ENCODE measurements at places on chromosomes 3 and 15.

GRCh38 chr3:39531066-39531465 is 63.6 kb downstream of the MOBP start:
- no peak for DNase-seq

DNA sequence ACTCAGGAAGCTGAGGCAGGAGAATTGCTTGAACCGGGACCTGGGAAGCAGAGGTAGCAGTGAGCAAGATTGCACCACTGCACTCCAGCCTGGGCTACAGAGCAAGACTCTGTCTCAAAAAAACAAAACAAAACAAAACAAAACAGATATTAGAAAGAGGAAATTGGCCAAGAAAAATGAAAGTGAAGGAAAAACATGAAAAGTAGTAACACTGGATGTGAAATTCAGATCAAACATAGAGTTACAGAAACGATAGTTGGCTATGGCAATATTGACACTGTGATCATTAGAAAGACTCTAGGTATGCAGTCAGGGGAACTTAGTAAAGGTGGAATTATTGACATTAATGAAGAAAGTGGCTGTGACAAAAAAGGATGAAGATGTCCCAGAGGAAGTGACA is 13.2 kb upstream of the TIPARP start:
- DNase-seq: no peak

DNA sequence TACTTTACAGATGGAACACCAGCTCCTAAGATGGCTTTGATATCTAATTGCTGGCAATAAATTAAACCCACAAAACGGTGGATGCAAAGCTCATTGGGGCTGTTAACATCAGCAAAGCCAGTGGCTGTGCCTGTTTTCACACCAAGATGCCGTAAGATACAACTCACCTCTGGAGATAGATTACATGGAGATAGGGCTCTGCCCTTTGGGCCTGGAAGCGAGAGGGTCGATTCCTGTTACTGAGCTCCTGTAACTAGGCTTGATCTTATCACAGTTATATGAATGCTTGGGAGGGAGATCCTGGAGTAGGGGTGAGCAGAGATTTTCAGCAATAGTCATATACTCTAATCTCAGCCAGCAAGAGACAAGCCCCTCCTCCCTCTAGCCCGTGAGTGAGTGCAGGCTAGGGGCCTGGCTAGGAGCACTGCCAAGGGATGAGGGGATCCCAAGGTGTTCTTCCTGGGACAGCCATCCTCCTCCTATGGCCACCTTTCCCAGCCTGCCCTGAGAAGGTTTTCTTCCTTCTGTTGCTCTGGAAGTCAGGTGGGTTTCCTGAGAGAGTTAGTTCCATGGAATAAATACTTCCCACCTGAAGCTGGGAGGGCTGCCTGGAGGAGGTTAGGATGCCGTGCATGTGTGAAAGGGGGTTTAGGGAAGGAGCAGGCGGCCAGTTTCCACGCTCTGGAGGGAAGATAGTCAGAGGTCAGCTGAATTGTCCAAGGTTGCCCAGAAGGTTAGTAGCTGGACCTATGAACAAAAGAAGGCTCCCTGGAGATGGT is 18.1 kb upstream of the DOCK3 start:
- no peak for DNase-seq

GRCh38 chr3:188962253-188963247 is 209.2 kb upstream of the TPRG1 start:
- no peak for DNase-seq

DNA sequence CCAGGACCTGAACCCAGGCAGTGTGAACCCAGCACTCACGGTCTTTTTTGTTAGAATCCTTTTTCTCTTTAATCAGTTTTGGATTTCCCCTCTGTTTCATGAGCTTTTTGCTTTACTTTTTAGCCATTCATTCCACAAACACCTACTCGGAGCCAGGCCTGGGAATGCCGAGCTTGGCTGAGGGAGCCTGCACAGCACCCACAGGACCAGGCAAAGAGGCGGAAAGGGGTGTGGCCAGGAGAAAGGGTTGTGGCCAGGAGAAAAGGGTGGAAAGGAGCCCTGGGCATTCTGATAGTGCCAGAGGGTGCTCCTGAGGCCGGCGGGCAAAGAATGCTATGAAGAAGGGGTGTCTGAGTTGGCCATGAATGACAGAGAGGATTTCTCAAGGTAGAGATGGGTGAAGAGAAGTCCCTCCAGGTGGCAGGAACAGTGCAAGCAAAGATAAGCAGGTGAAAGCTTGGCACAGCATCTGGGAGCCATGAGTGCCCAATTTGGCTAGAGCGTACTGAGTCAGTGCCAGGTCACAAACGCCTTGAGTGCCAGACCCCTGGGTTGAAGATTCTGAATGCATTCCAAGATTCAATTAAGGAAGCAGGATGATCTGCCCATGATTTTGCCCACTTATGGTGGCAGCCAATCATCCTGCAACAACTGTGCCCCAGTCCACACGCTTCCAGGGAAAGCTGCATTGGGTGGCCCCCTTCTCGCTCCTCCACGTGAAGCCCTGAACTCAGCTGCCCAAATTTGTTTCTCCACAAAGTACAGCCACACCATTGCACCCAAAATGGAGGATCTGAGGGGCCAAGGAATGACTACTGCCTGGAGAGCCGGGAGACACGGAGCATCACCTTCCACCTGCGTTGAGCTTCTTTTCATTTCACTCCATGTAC is 157.2 kb downstream of the XXYLT1 start:
- DNase-seq: no peak

DNA sequence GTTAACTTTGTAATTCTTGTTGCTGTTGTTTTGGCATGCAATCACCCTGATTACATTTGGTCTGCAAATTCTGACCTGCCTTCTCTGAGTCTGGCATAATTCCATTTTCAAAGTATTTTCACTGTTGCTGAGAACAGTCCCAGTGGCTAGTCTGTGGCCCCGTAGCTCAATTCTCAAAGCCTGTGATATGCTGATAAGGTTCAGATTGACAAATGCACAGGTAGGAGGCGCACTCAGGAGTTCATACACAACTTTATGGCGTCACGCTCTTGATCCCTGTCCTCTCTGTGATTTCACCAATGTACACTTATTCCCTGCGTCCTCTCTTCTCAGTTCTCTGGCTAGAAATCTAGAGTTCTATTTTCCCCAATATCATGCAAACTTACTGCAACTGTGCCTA is 376.6 kb upstream of the SLCO3A1 start:
- DNase-seq: no peak

DNA sequence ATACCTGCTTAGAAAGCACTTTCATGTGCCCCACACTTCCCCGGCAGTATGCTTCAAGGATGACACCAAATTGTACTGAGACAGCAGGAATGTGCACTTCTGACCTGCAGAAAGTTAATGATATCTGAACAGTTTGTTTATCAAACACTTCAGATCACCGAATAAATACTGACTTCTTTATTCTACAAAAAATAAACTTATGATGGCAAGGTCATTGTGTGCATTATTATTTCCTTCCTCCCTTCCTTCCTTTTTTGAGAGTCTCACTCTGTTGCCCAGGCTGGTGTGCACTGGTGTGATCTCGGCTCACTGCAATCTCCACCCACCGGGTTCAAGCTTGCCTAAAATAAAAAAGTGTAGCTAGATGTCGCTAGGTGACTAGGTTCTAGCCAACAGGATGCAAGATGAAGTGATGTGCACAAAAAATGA is 80.3 kb downstream of the FAIM start:
- no peak for DNase-seq

GRCh38 chr3:15206662-15207576 is 873 bp downstream of the CAPN7 start:
- DNase-seq: no peak

DNA sequence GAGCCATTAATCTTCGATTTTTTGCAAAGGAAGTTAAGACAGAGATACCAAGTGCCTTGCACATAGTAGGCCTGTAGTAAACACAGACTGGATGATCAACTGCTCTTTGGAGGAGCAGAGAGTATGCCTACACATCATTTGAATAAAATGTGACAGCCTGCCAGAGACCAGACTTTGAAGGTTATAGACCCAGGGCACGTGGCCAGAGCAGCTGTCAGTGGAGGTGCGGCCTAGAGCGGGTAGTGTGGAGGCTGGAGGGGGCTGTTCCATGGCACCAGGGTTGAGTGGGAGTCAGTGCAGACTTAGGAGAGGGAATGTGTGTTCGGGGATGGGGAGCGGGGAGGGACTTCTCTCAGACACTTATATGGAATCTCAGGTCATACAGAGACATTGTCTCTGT is 80.8 kb downstream of the SMAD3 start:
- DNase-seq: no peak

- DNase-seq: no peak
Measured at GRCh38 chr3:134605556-134605955, 45.3 kb downstream of the KY start.

Data from stimulated activated CD8-positive, alpha-beta memory T cell treated with anti-CD3 and anti-CD28 coated beads, Interleukin-7, amount 100 ng/mL, for 1 hour (primary cell).